NCI-H1436 treated with DMSO at 0.1 percent for 48 hours (cell line): ENCODE measurements at places on chromosomes 5 and 9.

DNA sequence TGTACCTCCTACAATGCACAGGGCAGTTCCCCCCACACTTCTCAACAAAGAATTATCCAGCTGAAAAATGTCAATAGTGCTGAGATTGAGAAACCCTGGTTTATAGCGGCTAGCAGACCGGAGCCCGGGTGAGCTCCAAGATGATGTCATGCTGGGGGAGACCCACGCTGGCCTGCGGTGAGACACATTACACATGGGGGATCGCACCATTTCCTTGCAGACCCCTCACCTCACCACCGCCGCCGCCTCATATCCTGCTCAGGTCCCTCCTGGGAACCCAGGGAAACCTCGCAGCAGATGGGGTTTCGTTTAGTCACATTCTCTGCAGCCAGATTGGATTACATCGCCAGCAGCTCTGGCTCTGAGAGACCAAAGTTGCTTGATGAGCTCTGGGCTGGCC is 14.7 kb upstream of the TNC start:
- no peak for DNase-seq

- no peak for DNase-seq
Observed at GRCh38 chr5:96977228-96977627, 41.3 kb downstream of the LNPEP start.

GRCh38 chr9:99579964-99580363 is 241.7 kb upstream of the NR4A3 start:
- no peak for DNase-seq

DNA sequence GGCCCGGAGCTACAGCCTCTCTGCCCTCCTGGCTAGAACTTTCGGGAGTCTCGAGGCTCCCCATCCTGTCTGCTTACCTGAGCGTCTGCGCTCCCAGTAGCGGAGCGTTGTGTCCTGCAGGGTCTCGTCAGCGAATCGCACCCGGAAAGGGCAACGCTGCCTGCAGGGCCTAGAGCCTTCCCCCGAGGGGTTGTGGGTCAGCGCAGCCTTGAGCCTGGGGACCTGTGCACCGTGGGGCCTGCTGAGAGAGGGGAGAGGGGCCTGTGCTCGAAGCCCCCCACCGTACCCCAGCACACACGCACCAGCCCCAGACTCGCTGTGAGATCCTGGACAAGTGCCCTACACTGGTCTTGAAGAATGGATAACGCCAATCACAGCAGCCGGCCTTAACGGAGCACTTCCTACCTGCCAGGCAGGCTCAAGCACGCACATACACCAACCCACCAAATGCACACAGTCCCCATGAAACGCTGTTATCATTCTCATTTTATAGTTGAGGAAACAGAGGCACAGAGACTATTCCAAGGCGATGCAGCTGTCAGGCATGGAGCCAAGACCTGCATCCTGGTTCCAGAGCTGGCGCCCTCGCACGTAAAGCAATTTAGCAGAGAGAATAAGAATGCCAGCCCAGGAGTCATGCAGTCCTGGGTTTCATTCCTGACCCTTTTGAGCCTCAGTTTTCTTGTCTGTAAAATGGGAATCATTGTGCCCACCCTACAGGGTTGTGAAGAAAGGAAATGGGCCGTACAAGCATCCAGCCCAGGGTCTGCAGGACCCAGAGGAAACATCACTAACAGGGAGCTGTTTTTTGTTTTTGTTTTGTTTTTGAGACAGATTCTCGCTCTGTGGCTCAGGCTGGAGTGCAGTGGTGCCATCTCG is 5.3 kb downstream of the C9orf50 start:
- no peak for DNase-seq

GRCh38 chr9:91086657-91087461 is 274.9 kb downstream of the AUH start:
- DNase-seq: no peak

- no peak for DNase-seq
Observed at GRCh38 chr9:17349831-17350230, 215.0 kb downstream of the CNTLN start.

DNA sequence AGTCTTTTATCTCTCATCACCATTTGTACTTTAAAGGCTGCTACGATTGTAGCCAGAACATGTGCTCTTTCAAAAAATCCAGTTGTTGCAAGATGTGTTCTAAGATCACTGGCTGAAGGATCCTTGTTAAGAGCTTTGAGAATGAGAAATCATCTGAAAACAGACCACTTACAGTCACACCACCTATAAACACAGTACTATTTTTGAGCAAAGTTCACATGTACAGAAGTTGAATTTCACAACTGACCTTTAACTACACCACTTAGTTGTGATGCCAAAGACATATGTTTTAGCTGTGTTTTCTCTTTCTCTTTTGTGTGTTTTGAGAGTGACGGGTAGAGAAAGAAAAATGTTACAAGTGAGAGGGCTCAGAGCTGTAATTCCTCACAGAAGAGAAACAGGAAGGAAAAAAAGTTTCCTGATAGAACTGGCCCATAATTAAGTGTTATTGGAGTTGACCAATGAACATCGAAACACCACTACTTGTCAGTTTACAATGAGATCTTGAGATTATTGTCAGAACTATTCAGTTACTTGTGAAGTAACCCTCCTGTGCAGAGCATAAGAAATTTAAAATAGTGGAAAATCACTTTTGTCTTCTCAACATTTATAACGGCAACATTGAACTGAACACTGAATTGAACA is 245.4 kb downstream of the MLLT3 start:
- no peak for DNase-seq

DNA sequence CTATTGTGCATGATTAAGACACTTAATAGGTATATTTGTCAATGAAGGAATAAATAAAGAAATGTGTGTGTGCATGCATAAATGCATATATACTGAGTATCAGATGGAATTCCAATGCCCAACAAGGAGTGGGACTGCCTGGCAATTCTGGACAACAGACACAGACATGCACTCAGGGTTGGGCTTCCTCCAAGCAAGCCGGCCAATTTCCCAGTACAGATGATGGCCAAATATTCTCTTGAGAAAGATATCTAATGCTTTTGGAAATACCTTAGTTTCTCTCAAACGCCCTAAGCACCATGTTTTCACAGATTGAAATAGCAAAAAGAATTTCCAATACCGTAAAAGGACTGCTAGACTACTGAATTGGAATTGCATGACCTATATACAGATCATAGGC is 11.1 kb downstream of the FTMT start:
- no peak for DNase-seq

- no peak for DNase-seq
Observed at GRCh38 chr5:151577566-151577965, 13.6 kb downstream of the FAT2 start.
